Epithelial cell of esophagus (primary cell): ENCODE measurements at places on chromosomes 11 and 22.

DNA sequence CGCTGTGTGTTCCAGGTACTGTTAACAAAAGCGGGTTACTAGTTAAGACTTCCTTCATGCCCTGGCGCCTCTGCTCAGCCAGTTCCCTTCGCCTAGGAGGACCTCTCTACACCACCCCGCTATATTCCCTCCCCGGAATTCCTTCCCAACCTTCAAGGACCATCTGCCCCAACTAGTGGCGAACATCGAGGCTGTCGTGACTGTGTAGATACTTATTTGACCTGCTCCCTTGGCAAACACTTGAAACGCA lies 450 bp upstream of the BCL2L13 start:
- peak; percentile 61 for DNase-seq

GRCh38 chr11:69512136-69512535 lies 30.7 kb downstream of the LINC01488 start:
- DNase-seq: no peak

GRCh38 chr11:115996125-115996807 lies 492.1 kb upstream of the CADM1 start:
- no peak for DNase-seq

GRCh38 chr22:41534219-41534618 lies 10.1 kb downstream of the POLR3H start:
- DNase-seq: no peak

DNA sequence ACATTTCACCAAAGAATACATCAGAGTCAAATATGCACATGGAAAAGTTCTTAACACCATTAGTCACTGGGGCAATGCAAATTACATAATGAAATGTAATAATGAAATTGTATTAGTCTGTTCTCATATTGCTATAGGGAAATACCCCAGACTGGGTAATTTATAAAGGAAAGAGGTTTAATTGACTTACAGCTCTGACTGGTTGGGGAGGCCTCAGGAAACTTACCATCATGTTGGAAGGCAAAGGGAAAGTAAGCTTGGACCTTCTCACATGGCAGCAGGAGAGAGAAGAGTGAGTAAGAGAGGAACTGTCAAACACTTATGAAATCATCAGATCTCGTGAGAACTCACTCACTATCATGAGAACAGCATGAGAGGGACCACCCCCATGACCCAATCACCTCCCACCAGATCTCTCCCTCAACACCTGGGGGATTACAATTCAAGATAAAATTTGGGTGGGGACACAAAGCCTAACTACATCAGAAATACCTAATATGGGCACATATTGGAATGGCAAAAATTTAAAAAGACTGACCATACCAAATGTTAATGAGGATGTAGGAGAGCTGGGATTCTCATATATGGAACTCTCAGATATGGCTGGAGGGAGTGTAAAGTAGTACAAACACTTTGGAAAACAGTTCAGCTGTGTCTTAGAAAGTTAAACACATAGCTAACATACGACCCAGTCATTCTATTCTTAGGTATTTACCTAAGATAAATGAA lies 65.1 kb upstream of the CD44 start:
- DNase-seq: peak; percentile 26

DNA sequence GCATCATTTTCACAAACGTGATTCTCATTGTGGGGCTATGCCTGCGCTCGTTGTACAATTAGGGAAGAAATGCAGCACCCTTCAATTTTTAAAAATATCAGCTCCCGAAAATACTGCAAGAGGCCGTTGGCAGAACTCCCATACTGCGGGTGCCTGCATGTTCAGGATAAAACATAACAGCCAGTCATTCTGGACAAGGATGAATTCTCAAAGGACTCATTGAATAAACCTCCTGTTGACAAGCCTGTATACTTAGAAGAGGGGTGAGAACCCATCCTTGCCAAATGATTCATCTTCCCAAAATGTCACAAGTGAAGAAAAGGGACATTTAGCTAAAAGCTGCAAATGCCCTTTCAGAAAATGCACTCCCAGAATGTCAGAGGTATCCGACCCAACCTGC lies 141.9 kb downstream of the CSNK2A3 start:
- peak; percentile 61 for DNase-seq

GRCh38 chr11:67372993-67373647 lies at the start of gene CLCF1:
Gene CLCF1, minus strand, starts transcription at chr11:67373598. Its CDS starts 59 bp downstream, at chr11:67373539.
- peak; percentile 44 for DNase-seq

GRCh38 chr11:95254716-95255115 lies 23.7 kb upstream of the SESN3 start:
- no peak for DNase-seq

DNA sequence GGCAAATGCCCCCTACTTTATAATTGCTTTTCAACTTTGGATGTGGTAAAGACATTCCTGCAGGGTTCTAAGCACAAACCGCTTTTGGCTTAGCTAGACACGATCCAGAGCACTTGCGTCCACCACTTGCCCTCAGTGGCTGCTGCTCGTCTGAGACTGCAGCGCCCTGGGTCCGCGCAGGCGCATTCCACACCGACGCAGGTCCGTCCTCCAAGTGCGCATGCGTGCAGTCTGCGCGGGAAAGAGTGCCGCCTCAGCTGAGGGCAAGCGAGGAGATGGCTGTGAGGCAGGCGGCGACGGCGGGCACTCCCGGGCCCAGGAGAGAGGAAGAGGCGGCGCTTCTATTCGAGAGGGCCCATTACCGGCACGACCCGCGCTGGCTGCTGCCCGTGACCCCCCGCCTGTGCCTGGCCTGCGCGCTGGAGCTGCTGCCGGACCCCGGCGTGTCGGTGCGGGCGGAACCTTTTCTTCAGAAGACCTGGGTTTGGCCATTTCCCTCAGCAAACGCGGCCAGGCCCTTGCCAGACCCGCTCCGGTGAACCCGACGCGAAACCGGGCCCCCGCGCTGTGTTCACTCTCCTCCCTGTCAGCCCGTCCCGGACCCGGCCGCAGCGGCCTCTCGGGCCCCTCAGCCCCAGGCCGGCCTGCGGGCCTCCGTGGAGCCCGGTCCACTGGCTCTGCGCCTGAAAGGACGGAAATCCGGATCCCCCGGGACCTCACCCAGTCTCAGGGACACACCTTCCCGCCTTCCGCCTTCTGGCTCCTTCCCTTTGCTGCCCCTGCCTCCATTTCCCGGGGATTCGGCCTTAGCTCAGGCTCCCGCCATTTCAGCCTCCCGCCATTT lies at the start of gene MEI1:
Gene MEI1 (plus strand): TSS at position 240 of the 844 bp plus-strand sequence. CDS start 36 bp downstream, at position 276.
- peak; percentile 63 for DNase-seq

DNA sequence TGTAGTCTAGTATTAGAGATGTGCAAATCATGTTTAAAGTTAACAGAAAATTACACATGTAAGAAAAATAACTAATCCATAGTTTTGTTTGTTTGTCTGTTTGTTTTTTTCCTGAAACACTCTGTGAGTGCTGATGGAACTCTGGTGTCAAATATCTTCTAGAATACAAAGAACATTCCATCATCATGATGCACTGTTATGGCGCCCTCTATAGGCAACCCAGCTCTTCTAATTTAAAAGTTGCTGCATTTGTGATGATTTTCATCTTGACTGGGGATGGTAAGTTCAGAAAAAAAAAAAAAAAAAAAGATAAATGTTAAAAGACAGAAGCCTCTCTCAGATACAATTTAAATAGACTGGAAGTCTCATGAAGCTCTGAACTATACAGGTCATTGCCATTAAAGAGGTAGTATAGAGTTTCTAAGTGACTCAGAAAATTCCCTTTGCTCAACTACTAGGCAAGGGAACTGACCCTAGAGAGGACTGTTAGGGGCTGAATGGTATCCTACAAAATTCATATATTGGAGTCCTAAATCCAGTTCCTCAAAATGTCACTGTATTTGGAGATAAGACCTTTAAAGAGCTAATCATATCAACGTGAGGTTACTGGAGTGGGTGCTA lies 597.2 kb upstream of the ANO3 start:
- peak; percentile 58 for DNase-seq

GRCh38 chr11:7558046-7558445 lies 44.2 kb downstream of the PPFIBP2 start:
- no peak for DNase-seq

DNA sequence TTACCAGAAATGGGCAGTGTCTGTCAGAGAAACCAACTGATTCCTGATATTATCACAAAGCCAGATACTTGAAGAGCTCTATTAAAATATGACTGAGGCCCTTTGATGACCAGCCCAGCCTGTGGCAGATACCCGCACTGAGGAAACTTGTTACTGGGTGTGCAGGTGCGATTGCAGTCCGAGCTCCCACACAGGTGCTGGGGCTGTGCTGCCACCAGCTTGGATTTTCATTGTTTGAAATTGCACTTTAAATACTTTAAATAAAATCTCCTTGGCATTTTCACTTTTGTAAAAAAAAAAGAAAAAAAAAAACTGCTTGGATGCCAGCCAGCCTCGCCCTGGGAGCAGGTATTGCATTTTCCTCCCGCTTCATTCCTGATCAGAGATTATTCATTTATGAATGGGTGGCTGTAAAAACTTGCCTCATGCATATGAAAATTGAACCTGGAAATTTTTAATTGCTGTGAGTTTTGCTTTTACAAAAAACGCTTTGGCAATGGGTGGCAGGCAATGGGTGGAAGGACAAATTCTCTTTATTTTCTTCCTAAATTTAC lies 21.2 kb downstream of the EHF start:
- no peak for DNase-seq

DNA sequence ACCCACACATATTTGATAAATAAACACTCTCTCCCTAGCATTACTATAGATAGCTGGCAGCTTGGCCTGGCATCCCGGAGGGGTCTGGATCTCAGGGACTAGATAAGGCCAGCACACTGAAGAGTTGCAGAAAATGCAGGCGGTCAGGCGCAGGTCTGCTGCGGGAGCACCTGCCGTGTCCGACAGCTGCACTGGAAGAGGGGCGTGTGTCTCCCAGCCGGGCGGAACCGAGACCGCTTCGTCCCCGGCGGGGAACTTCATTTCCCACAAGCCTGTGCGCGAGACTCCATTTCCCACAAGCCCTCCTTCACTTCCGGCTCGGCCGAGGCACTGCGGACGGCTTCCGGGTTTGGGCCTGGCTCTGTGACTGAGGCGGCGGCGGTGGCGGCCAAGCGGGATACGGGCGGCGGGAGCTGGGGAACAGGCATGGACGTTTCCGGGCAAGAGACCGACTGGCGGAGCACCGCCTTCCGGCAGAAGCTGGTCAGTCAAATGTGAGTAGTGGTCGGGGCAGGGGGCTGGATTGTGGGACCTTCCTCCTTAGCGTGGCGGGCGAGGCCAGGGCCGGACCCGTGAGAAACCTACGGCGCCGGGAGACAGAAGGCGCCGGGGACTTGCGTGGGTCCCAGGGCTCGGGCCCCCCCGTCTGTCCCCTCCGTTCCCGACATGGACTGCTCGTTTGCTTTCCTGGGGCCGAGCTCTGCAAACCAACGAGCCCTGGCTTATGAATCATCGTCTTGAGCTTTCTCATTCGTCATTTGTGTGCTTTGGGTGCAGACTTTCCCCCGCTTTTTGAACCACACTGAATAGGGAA lies at the start of gene MED15:
Gene MED15 (plus strand): TSS at position 358 of the 814 bp plus-strand sequence. CDS start 69 bp downstream, at position 427.
- peak; percentile 91 for DNase-seq

GRCh38 chr11:26860091-26860780 lies 133.7 kb upstream of the FIBIN start:
- no peak for DNase-seq

- peak; percentile 13 for DNase-seq
Observed at GRCh38 chr11:10072841-10073240, 221.2 kb downstream of the SBF2 start.

DNA sequence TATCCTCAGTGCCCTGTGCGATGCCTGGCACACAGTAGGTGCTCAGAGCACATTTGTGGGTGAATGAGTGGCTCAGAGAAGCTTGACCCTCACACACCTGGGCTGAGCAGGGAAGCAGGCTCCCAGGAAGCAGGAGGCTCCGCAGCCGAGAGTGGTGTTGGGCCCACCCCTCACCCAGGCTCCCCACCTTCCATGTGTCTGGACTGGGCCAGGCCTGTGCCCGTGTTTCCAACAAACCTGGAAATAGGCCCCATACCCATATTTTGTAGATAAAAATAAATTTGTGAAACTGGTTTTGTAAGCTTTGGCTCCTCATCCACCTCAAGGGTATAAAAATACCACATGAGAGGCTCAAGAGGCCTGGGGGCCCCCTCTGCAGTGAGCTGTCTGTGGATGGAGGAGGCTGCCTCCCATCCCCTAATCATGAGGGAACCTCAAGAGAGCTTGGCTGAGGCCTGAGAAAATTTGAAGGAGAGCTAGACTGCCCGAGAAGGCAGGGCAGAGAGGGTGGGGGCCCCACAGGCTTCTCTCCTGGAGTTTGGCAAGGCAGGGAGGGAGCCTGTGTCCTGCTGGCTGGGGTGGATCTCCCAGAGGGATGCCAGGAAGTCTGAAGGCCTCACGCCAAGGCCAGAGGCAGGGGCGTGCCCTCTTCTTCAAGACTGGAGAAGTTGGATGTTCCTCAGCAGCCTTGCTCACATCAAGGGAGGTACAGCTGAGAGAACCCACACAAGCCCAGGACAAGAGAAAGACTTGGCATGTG lies 147.0 kb upstream of the NECTIN1 start:
- no peak for DNase-seq

- no peak for DNase-seq
Observed at GRCh38 chr11:79503028-79503427, 62.2 kb upstream of the TENM4 start.

- DNase-seq: no peak
Observed at GRCh38 chr22:28956506-28956905, 73.1 kb downstream of the ZNRF3 start.

- no peak for DNase-seq
Observed at GRCh38 chr11:124760205-124760652, 1.9 kb downstream of the ESAM start.

- peak; percentile 88 for DNase-seq
Observed at GRCh38 chr11:65780770-65781151, at the start of gene AP5B1. Gene AP5B1, minus strand, starts transcription at chr11:65780976. Its CDS starts 385 bp downstream, at chr11:65780591.
